ENCODE measurements at places on chromosomes 11 and 22. TPM values are rescaled to one million over a fixed set of nuclear protein-coding genes. Genes with fewer than 3 reads are reported as not detected.

DNA sequence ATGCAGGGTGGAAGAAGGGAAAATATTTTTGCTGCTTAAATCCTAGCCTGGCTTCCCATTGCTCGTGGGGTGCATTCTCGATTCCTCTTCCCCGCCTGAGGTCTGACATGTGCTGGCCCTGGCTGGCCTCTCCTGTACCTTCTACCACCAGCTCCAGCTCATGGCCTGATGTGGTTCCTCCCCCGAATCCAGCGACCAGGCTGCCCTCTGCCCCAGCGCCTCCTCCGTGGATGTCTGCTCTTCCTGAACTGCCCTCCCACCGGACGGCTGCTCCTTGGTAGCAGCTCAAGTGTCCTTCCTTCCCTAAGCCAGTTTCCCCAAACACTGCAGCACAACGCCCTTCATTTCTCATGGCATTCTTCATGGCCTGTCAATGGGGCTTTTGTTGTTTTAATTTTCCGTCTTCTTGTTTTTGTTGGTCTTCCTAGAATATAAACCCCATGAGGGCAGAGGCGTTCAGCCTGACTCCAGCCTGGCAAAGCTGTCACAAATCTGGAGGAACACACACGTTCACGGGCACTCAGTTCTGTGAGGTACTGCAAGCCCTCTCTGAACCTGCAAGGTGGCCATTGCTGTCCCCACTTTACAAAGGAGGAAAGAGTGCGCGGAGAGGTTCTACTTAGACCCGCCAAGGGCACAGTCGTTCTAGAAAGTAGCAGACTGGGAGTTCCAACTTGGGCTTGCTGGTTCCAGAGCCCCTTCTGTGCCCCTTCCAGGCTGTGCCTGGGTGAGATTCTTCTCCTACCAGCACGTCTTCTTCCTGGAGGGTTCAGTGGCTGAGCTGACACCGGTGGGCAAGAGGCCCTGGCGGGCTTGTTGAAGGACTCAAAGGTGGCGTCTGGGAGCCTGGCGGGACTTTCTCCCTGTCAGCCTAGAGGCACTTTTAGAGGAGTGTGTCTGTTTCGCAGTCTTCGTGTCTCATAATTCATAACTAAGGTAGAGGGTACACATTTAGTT is 953 bp upstream of the LRP5 start:
- DNase-seq: no peak

- DNase-seq: no peak
Observed at GRCh38 chr22:23285734-23286133, 105.4 kb downstream of the BCR start.

DNA sequence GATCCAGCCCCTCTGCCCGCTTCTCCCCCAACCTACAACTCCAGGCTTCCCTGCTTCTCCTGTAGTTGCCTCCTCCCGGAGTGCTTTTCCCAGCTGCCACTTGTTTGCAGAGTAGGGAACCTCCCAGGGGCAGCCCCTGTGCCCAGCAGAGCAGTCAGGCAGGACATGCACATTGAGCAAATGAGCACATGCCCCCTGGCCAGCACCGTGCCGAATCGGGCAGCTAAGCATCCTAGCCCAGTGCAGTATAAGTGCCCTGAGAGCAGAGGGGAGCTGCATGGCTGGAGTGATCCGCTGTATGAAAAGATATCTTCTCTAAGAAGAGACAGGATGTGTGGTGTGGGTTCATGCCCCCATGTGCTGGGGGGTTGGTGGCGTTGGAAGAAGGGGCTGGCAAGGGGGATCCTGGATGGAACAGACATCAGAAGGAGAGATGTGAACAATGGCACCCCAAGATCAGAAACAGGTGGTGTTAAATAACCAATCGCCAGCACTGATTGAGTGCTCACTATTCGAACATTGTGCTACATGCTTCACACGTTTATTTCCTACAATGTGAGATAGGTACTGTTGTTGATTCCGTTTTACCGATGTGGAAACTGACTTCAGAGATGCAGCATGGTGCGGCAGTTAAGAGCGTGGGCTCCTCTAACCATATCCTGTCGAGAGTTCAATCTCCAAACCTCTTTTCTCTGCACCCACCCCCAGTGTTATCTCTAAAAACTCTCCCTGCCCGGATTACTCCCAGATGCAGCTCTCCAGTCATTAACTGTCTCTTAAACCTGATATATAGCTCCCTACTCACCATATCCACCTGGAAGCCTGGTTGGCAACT is 1.2 kb downstream of the AIP start:
- no peak for DNase-seq

- DNase-seq: no peak
Observed at GRCh38 chr11:122745111-122745510, 89.6 kb downstream of the UBASH3B start.

DNA sequence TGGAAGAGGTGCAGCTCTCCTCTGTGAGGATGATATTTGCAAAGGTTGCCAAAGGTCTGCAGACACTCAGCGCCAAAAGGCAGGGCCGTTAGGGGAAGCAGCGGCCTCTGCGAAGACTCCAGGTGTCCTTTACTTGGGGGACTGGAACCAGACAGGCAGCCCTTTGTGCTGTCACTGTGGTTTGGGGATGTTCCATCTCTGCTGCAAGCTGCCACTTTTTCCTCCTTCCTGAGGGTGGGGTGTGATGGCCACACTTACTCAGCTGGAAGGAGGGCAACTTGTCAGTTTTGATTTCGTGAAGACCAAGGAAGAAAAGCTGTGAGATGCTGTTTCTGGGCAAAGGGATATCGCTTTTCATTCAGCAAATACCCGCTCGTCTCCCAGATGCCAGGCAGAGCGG is 96.5 kb upstream of the PRR5 start:
- DNase-seq: no peak

GRCh38 chr11:60658409-60658808 is 41.0 kb upstream of the MS4A8 start:
- no peak for DNase-seq

GRCh38 chr11:47768101-47768612 is 1.0 kb upstream of the FNBP4 start:
- DNase-seq: no peak

DNA sequence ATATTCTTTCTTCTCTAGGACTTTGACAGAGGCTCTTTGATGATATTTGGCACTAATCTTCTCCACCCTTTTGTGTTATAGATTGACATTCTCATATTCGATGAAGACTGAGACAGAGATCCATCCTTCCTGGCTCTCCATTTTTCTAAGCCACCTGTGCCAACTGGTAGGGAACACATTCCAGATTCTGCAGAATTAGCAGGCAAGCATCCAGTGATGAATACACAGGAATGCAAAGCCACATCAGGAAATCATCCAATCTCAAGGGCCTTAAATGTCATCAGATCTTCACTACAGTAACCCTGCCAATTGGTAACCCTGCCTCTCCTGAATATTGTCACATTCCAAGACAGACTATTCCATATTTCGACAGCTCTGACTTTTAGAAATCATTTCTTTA is 718.4 kb upstream of the API5 start:
- DNase-seq: no peak

- no peak for DNase-seq
Observed at GRCh38 chr11:82969811-82970210, 68.3 kb downstream of the DDIAS start.

GRCh38 chr11:11519184-11519583 is 102.6 kb downstream of the GALNT18 start:
- no peak for DNase-seq

GRCh38 chr11:32566517-32566916 is 17.1 kb upstream of the EIF3M start:
- no peak for DNase-seq

DNA sequence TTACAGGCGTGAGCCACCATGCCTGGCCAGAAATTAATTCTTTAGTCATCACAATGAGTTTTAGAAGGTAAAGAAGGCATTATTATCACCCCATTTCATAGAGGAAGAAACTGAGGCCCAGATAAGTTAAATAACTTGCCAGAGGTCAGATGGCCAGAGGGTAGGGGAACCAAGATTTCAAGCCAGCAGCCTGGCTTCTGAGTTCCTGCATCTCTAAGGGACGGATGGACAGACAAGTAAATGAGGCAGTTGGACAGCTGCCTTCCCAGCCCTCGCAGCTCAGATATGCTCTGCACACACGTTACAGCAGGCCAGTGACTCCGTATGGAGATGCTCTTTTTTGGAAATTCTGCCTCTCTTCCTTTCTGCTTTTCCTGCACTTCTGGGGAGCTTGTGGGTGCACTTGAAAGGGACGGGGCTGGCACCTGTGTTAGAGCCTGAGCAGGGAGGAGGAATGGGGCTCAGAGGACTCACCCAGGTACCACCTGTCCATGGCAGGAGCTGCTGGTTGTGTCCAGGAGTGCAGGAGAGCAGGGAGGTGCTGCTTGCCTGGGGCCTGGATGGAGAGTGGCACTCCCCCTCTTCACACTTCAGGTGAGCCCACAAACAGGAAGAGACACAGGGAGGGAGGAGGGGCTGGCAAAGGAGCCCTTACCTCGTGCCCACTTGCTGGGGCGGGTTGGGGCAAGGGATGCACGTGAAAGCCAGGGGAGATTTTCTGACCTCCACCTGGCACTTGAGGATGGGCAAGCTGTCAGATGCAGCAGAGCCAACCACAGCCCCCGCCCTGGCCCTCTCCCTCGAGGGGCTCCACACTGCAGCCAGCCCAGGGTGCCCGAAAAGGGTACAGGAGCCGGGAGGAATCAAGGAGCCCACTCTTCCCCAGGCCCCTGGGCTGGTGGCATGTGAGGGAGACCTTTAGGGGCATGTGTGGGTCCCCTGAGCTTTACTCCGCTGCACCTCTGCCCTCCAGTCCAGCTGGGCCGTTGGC is 3.3 kb upstream of the FXYD2 start:
- DNase-seq: no peak

DNA sequence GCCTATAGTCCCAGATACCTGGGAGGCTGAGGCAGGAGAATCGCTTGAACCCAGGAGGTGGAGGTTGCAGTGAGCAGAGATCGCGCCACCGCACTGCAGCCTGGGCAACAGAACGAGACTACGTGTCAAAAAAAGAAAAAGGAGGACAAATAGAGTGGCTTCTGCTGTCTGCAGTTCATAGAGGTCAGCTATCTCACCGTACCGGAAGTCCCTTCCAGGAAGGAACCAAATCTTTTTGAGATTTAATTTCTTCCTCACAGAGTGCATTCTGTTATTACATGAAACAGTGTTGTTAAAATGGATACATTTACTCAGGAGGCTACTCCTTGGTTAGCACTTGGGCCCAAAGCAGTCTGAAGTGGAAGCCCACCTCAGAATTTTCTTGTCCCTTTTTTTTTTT is 33.4 kb downstream of the FAM118A start:
- no peak for DNase-seq

DNA sequence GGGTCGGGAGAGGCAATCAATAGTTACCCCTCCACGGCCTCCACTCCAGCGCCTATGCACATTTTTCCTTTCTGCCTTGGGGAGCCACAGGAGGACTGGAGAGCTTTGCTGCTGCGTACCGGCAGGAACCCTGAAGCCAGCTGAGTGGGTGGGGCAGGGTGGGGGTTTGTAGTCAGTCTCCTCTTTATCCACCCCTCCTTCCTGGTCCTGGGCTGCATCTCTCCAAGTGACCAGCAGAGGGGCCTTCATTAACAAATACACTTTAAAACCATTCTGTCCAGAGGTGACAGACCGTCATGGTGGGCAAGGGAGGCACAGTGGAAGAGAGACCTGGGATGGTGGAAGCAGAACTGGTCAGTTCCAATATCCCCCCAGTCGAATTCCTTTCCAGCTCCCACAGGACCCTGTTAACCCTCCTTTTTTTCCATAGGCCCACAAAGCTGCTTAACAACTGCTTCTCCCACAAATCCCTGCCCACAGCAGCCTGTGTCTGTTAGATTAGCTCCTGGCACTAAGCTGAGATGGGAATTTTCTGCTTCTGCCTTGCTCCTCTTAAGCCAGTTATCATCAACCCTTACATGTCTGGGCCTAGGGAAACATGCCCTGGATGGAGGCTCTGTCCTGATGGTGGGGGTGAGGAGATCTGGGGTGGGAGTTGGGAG is 3.9 kb upstream of the ABCG4 start:
- DNase-seq: no peak

- no peak for DNase-seq
Observed at GRCh38 chr11:32829680-32830412, at the start of gene PRRG4. Gene PRRG4, plus strand, starts transcription at chr11:32829927. Its CDS starts 603 bp downstream, at chr11:32830530.

DNA sequence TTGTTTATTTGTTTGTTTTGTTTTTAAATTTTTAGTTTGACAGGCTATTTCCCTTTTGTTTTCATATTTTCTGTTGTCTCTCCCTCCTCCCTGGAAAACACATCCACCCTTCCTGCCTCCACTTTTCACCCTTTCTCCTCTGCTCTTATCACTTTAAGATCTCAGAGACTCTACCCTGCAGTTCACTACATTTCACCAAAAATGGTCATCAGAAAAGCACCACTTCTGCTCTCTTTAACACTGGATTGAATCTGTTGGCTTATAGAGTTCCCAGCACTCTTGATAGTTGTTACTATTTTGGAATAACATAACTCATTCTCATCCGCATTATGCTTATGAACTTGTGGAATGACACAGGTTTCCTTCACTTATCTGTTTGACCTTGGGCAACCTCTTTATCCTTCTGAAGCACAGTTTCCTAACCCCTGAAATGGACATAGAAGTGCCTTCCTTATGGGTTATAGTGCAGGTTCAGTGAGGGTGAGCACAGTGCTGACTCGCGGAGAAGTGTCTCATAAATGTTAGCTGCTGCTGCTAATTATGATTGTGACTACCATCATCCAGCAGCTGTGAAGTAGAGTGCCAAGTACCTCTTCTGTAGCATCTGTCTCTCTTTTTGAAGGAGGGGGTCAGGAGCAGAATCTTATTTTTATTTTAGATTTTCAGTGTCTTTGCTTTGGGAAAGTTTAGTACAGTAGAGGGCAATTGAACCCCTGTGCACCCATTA is 15.0 kb downstream of the TEAD1 start:
- DNase-seq: no peak

GRCh38 chr11:123525511-123525918 is 95.4 kb downstream of the GRAMD1B start:
- DNase-seq: no peak

GRCh38 chr11:126645186-126645585 is 289.7 kb downstream of the ST3GAL4 start:
- no peak for DNase-seq

DNA sequence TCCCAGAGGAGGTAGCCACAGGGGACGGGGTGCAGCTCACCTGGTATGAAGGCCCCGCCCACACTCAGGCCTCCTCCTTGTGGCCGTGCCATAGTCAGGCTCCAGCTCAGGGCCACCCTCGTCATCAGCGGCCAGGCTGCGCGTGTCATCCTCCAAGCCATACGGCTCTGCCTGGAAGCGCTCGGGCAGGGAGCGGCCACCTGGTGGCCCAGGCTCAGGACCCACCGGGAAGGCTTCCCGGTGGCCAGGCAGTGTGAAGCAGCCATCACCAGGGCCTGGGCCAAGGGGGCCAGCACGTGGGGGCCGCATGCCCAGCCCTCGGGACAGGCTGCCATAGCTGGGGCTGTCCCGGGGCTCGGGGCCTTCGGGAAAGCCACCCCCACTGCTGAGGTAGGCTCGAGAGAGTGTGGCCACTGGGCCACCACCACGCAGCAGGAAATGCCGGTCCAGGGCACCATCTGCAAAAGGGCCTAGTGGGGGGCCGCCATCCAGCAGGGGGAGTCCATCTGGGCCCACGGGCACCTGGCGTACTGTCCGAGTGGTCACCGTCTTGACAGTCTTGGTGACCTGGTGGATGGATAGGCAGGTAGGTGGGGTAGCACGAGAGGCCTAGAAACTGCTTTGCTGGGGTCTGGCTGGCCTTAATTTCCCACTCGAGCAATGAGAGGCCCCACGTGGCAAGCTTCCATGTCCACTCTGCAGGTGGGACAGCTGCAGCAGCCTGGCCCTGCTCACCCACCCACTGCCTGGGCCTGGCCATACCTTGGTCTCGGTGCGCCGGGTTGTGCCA is 35.3 kb downstream of the ARVCF start:
- no peak for DNase-seq

The OR8D4 gene
- not detected for total RNA-seq

The FTH1 gene
- total RNA-seq: 2,993 TPM

The SYT7 gene
- 0.10 TPM for total RNA-seq

The TSGA10IP gene
- not detected for total RNA-seq

The RBM4 gene
- 167 TPM for total RNA-seq

The IL17REL gene
- total RNA-seq: not detected

The LMNTD2 gene
- 6.4 TPM for total RNA-seq

All from osteocyte (in vitro differentiated cells).